ENCODE measurements at places on chromosomes 12 and 14.

- DNase-seq = no peak
These were observed 12.9 kb downstream of the ABCD4 start for GRCh38 chr14:74289801-74290200.

DNA sequence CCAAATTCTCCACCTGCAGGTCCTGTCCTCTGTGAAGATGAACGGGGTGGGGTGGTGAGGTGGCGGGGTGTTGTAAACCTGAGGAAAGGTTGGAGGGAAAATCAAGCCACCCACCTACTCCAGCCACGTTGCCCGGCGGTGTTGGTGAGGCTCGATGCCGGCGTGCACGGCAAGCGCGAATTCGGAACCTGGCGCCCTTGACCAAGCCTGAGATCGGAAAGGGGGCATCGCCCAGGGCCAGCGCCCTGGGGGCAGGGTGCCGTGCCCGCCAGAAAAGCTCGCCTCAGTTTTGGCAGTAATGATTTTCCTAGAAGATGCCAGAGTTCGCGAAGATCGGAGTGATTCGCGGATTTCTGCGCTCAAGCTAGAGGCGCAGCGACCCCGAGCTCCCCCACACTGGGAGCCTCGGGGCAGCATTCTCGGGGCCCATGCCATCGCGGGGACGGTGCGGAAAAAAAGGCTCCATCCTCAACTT is 817 bp downstream of the STXBP6 start:
- no peak for DNase-seq

DNA sequence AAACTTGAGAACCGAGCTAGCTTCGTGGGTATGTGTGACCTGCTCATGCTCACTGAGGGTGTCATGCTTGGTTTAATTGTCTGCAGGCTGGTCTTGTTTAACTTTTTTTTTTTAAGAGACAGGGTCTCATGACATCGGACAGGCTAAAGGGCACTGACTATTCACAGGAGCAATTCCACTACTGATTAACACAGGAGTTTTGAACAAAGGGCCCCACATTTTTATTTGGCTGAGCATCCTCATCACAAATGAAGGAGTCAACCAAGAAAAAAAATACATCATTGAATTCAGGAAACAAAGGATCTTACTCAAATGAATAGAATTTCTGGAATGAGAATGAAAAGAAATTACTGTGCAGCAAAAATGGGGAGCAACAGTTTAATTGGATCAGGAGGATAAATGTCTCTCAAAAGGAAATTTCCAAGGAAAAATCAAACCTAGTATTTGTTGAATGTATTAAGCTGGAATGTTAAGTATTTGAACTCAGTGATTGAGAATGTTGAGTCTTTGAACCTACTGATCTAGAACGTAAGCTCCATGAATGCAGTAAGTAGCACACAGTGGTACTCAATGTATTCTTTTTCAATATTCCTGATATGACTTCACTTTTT is 20.8 kb upstream of the PYROXD1 start:
- DNase-seq = no peak

GRCh38 chr12:52331833-52332232 is 10.6 kb upstream of the KRT83 start:
- DNase-seq = no peak

DNA sequence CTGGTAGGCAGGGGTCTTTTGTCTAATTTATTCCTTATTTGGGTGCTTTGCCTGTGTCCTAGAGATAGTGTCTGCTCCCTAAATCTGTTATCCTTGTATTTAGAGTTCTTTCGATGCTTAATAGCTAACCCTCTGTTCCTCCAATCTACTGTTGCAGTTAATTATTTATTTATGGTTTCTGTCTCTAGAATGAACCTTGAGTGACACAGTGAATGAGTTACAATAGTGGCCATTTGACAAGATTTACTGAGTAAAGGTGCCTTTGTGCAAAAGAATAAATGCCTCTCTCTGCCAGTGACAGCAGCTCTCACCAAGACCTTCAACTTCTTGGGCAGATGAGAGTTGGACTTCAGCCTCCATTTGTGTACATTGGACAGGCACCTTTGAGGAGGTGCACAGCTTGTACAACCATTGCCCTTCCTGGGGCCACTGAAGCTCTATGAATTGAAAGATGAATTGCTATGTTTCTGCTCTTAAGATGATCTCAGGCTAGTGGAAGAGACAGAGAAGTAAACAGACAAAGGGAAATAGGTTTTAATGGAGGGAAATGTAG is 165.9 kb downstream of the DERA start:
- DNase-seq = no peak

DNA sequence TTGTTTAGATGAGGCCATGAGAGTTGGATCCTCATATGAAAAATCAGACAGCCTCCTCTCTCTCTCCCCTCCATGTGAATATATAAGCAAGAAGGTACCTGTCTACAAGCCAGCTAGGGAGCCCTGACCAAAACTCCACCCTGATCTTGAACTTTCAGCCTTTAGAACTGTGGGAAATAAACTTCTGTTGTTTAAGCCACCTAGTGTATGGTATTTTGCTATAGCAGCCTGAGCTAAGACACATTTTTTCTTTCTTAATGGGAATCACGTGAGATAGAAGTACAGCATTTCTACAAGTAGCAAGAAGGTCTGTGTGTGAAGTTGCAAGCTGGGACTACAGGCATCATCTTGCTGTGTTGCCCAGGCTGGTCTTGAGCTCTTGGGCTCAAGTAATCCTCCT is 16.3 kb upstream of the ABHD12B start:
- DNase-seq = no peak

DNA sequence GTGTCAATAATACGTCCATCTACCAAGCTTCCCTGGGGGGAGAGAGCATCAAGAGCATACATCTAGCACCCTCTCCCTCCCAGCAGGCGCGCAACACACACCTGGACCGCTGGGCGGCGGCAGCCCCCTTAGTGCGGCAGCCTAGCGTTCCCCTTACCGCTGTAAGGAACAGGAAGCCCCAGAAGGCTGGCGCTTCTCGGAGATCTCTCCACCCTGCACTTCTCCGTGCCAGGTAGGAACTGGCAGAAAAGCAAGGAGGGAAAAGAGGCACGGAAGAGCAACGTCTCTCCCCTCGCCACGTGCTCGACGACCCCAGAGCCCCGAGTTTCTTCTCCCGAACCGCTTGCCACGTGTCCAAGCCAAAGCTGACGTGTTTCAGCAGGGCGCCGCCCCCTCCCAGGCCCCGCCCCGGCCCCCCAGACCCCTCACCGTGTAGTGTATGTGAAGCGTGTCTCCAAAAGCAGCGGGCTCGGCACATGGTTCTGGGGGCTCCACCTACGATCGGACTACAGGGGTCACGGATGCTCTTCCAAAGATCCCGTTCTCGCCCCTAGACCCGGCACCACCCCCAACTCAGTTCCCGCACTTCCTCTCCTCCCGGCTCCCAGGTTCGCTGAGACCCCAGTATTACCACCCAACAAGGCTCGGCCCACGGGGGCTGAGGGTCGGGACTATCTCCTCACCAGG is 532 bp downstream of the FKBP11 start:
- DNase-seq = peak; percentile 72

DNA sequence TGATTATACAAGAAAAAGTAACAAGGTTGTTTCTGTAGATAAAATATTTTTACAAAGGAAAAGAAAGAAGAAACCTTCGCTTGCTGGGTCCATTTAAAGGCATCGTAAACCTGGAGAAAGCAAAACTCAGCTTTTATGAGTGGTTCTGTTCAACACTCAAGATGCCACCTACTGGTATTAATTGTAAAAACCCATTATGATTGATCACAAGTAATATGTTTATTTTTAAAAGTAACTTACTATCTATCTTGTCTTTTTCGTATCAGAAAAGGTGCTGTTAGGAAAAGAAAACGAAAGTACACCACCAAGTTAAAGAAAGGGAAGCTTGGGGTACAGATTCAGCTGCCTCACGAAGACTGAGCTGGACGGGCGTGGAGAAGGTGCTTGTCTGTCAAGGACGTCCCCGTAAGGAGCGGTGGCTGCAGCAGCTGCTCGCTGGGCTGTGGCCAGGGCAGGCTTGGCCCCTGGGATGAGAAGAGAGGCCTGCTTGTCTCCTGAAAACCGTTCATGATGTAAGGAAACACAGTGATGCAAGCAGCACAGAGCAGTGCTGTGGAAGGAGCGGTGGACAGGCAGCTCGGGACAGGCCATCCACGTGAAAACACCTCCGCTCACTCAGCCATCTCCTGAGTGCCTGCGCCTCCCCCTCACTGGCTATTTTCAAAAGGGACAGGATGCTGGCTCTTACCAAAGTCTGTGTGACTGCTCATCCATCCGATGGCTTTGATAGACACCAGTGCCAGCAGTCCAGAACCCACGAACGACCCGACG is 25.0 kb downstream of the SLC15A4 start:
- no peak for DNase-seq

DNA sequence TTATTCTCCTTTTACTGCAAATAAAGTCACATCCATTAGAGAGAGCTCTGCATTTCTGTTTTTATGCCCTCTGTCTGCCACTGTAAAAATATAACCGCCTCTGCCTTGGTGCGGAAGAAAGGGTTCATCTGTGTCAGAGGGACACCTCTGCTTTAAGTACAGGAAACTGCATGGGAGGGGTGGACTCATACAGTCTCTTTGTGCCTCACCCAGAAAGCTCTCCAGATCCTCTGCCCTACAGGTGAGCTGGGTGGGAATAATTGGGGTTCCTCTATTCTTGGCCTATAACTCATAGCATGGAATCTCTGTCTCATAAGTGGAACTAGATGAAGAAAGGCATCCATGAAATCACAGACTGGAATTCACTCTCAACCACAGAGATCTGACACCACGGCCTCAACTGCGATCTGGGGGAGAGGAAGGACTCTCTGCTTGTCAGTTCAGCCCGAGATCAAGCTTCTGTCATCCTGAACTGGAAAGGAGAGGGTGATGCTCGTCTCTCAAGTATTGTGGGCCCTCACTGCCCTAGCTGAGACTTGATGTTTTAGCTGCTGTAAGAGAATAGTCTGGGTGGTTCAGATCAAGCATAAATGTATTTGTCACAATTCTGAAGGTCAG is 702.3 kb downstream of the TMEM121 start:
- DNase-seq = no peak

GRCh38 chr12:98408681-98409080 is 106.7 kb upstream of the TMPO start:
- no peak for DNase-seq

GRCh38 chr12:113469949-113470743 is 1.5 kb downstream of the LHX5 start:
- DNase-seq = no peak

DNA sequence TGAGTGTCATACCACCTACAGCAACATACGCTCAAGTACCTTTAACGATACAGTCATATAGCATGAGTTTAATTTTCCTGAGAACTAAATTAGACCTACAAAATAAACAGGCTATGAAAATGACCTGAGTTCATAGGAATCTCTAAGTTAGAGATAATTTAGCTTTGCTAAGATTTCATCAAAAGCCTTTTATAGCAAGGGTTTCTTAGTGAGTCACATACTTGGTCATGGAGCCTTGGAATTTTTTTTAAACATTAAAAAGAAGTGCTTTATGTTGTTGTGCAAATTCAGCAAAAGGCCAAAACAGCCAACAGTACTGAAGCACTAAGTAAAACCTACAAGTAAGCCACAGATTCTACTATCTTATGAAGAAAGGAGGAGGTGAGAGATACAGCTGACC is 93.6 kb upstream of the FERMT2 start:
- no peak for DNase-seq

GRCh38 chr14:79911744-79912143 is 299.6 kb downstream of the DIO2 start:
- no peak for DNase-seq

- DNase-seq = no peak
These were observed 381.9 kb upstream of the RGS6 start for GRCh38 chr14:71550367-71550766.
